Putamen (tissue), 1 donor: ENCODE measurements at places on chromosomes 2 and 18.

DNA sequence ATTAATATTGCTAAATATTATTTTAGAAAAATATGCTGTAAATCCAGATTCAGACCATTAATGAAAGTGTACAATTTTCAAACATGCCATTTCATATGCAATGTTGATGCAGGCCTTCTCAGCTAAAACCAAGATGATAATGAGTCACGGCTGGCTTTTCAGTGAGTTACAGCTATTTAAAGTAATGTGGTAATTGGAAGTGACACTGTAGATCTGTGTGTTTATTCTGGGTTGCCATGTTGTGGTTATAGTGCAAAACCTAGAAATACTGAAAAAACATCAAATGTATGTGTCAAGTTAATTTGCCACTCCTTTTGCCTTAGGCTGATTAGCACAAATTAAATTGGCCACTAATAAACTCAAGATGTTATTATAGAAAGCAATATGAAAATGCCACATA lies 506.6 kb downstream of the ERBB4 start:
- DNase-seq = no peak

GRCh38 chr2:709138-709765 lies 32.0 kb upstream of the TMEM18 start:
- no peak for DNase-seq

DNA sequence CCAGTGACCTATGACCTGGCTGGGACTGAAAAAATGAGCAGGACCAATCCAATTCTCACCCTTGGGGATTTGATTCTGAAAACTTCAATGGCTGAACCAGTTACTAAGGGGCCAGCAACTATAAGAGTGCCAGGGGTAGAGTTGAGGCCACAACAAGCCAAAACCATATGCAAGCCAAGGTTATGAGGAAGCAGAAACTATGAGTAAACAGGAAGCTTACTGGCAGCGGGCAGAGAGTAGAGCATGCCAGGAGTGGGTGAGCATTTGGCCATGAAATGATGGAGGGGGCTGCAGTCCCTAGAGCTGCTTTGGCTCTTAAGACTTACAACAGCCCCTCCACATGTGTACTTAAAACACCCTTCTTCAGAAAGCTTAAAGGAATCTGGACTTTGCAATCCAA lies 82.4 kb downstream of the RBMS1 start:
- no peak for DNase-seq

DNA sequence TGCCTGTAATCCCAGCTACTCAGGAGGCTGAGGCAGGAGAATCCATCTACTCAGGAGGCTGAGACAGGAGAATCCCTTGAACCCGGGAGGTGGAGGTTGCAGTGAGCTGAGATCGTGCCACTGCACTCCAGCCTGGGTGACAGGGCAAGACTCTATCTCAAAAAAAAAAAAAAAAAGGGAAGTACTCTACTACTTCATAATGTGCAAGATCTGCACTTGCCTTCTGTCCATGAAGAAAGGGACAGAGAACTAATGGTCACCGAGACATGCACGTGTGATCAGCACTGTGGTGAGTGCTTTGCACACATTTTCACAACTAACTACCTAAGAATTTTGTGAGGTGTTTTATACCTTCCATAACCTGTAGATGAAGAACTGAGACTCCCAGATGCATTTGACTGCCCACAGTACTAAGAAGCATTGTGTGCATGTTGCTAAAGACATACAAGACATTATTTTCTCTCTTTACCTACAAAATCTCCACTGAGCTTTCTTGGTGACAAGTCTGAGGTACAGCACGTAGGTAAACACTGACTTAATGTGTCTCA lies 784.8 kb upstream of the ID2 start:
- DNase-seq = no peak

- no peak for DNase-seq
Observed at GRCh38 chr2:64996871-64997307, 7.7 kb downstream of the SLC1A4 start.

- DNase-seq = no peak
Observed at GRCh38 chr2:18998491-18998890, 359.9 kb downstream of the OSR1 start.

DNA sequence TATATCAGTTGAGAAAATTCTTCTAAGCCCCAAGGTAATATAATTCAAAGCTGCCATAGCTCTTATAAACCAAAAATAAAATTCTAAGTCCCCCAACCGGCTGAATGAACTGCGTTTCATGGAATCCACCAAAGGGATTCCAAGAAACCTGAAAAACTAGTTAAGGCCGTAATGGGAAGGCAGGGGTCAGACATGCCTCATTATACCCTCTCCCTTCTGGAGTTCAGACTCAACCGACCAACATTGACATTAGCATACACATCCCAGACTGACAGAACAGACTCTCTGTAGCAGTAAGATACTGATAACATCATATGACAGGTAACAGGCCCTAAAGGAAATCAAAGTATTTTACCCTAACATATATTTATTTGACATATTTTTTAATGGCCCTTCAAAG lies 31.4 kb upstream of the PHLPP1 start:
- DNase-seq = no peak

- DNase-seq = peak; percentile 88
Observed at GRCh38 chr18:74353169-74353775, 37.6 kb downstream of the C18orf63 start.

DNA sequence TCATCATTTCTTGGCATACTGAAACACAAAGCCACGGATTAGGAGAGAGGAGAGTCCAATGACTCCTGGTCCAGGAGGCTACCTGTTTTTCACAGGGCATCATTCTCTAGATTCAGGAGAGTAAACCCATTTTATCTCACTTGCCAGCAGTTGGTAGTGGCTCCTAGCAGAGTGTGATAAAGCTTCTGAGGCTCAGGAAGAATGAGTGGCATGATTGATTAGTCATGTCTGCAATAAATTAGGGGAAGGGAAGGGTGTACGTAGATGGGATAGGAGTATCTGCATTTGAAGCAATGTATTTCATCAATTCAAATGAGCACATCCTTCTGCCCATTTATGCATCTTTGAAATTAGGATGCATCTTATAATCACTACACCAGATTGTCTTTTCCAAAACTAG lies 31.1 kb upstream of the PNO1 start:
- DNase-seq = no peak

GRCh38 chr18:56789004-56789888 lies 138.1 kb downstream of the WDR7 start:
- no peak for DNase-seq

- peak; percentile 44 for DNase-seq
Observed at GRCh38 chr18:44700652-44701051, 20.0 kb downstream of the SETBP1 start.

GRCh38 chr2:62972601-62973000 lies 78.0 kb upstream of the OTX1 start:
- DNase-seq = no peak

DNA sequence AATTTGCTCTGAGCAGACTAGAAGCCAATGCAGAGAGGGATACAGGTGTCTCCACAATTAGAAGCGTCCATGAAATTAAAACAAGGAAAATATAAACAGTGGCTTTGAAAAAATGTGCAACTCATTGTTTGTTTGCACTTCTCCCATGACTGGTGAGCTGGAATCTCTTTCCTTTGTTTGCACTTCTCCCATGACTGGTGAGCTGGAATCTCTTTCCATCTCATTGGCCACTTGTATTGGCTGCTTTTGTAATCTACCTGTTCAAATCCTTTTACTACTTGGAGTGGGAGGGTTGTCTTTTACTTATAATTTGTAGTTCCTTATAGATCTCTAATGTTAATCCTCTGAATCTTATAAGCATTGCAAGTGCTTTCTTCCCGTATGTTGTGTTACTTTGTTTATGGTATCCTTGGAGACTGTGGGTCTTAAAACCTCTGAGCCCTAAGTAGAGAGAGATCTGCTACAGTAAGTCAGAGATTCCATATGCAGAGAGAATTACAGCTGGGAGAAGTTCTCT lies 94.1 kb downstream of the RTN4 start:
- no peak for DNase-seq

GRCh38 chr2:222442665-222443064 lies 18.3 kb downstream of the SGPP2 start:
- no peak for DNase-seq

GRCh38 chr2:222760301-222760897 lies 88.9 kb downstream of the MOGAT1 start:
- peak; percentile 34 for DNase-seq

DNA sequence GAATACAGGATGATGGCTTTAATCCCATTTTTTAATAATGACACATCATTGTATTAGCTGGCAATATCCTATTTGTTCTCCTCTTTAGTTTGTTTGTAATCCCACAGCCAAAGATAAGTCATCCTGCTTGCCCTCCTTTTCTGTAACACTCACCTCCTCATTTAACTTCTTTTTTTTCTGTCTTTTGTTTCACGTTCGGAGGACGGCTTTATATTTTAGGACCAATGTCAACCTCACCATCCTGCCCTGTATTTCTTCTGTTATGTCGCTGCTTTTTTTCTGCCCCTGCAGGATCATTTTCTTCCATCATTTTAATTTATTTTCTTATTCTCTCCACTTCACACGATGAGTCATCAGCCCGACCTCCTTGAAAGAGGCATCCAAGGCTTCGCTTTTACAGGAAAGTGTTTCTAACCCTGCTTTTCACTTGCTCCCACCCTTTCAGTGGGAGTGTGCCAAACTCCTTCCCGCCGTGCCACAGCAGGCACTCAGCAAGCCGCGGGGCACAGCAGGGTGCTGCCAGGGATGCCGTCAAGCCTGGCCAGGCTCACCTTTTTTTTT lies 11.4 kb downstream of the RAB31 start:
- DNase-seq = peak; percentile 80

GRCh38 chr2:148860037-148860436 lies 15.0 kb upstream of the KIF5C start:
- no peak for DNase-seq

- DNase-seq = no peak
Observed at GRCh38 chr2:235836491-235836911, 331.7 kb downstream of the GBX2 start.

DNA sequence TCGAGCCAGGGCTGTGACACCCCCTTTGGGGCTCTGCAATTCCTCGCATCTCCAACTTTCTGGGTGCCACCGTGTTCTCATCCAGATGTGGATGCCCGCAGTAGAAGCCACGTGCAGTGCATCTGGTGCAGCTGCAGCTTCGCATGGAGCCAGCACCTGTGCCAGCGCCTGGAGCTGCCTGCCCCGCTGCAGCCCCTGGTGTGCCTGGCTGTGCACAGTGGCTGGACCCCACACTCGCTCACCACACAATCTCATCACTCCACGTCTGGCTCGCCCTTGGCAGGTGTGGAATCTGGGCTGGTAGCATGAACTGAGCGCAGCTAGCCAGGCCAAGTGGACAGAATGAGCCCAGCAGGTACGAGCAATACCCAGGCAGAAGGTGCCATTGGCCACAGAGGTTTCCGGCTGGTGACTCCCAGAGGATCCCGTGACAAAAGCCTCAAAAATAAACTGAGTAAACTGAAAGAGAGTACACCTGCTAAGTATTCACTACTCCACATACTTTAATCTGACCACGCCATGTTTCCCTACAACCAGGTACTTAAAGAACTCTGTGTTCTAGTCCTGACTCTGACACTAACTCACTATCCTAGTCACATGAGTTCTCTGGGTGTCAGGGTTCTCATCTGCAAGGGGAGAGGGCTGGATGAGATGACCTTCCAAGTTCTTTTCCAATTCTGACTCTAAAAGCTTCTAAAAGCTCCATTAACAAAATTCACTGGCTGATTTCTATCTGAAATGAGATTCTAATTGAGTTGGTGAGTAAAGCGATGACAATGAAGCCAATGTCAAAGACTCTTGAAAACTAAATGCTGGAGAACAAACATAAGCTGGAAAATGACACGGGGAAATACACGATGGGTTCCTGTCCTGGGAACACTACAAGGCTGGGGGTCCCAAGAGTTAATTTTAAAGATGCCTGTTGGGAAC lies 37.1 kb downstream of the RNF152 start:
- DNase-seq = no peak

GRCh38 chr2:77552956-77553355 lies 30.8 kb upstream of the LRRTM4 start:
- DNase-seq = no peak

GRCh38 chr2:189179570-189179950 lies at the start of gene COL5A2:
Gene COL5A2, minus strand, starts transcription at chr2:189179761. Its CDS starts 157 bp downstream, at chr2:189179604.
- DNase-seq = no peak

DNA sequence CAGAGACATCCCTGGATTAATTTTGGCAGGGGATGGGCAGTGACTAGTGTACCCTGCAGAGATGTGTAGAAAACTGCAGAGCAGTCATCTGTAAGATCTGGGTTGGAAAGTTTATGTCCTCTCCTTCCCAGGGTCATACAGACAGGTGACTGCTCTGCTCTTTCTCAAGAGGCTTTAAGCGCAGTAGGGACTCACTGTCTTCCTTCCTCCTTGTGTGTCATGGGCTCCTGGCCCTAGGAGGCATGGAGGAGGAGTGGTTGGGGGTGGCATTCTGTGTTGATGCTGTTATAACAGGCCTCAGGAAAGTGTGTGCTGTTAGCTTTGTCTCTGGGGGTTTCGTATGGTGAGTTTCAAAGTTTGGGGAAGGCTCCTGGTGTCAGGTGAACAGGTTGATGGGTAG lies 130.5 kb upstream of the MGAT5 start:
- DNase-seq = no peak

DNA sequence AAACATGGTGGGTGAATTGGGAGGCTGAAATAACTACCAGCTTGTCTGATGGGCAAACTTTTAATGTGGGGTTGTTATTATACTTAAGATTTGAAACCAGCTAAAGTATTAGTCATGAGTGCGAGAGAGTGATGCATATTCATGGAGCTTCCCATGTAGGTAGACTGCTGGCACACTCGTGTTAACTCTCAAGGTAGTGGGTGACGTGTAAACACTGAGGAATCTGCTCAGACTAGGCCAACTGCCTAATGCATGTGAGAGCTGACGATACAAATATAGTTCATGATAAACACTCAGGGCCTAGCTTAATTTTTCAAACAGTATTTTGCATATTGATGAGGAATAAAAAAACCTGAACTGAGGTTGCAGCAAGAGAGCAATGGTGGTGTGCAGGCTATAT lies 1165.7 kb upstream of the PIK3C3 start:
- DNase-seq = no peak

GRCh38 chr2:197878792-197879191 lies 74.4 kb downstream of the PLCL1 start:
- no peak for DNase-seq

- DNase-seq = peak; percentile 63
Observed at GRCh38 chr18:45690975-45691815, 32.8 kb upstream of the SLC14A1 start.

DNA sequence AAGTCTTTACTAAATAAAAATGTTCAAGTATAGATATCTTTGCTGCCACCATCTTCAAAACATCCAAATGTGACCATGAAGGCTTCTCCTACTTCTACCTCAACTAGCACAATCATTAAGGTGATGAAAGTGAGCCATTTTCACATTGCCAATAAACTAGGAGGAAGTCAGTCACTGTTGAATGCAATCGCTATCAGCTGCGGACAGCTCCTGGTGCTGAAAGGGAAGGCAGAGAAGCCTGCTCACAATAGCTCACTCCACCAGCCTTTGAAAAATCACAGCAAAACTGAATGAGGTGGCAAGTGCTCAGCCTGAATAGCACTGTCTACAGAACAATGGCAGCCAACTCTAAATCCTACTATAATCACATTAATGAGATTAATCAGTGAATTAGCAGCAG lies 2.2 kb downstream of the MYT1L start:
- no peak for DNase-seq
